ENCODE measurements at places on chromosomes 6 and 20.

GRCh38 chr6:157400676-157401075, 19.7 kb downstream of the ZDHHC14 start:
- DNase-seq = no peak

DNA sequence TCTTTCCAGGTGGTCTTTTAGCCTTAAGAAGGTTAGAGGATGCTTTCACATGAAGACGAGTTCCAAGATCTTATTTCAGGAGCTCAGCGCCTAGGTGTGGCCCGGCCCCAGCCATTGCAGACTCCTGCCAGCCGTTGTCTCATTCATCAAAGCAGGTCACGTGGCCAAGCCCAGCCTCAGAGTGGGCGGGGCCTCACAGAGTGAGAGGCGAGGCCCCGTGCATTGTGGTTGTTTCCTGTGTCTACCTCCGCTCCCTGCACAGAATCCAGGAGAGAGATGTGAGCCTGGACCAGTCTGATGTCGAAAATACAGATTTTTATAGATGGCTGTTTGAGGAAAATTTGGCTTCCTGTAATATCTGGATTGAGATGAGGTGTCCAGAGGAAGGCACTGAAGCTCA, 49.2 kb upstream of the CST5 start:
- no peak for DNase-seq

- no peak for DNase-seq
These were observed 18.2 kb downstream of the FBXL4 start for GRCh38 chr6:98929498-98930060.

DNA sequence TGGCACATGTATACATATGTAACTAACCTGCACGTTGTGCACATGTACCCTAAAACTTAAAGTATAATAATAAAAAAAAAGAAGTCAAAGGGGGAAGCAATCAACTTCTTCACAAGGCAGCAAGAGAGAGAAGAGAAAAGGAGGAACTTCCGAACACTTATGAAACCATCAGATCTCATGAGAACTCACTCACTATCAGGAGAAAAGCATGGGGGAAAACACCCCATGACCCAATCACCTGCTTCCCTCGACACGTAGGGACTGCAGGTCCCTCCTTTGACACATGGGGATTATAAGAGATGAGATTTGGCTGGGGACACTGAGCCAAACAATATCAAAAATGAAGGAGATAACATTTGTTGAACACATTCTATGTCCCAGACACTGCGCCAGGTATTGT, 94.8 kb upstream of the PHACTR1 start:
- DNase-seq = no peak

GRCh38 chr6:43740321-43740960, 29.6 kb upstream of the VEGFA start:
- no peak for DNase-seq

DNA sequence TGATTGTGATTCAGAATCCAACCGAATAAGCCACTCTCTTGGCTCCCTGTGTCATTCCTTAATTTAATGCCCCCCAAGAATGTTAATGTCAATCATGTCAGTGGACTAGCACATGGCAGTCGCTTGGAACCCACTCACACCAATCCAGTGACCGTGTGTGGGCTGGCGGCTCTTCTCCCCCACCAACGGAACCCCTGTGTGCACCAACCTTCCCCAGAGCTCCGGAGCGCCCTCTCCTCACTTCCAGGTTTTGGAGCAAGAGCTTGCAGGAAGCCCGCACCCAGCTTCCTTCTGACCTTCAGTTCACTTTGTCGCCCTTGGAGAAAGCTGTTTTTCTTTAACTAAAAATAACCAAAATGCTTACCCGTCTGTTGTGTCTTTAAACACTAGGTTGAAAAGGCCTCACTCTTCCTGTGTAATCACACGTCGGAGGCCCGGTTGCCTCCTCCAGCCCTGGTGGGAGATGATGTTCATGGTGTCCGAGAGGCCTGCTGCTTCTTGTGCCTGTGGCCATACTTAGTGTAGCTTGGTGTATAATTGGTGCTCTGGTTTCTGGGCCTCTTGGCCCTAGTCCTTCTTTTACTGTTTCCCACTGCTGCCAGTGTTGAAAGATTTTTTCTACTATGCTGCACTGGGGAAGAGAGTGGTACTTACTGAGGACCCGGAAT, 17.8 kb upstream of the MAP1LC3A start:
- no peak for DNase-seq

Measured in endothelial cell of umbilical vein (primary cell).